ENCODE measurements at places on chromosomes 7 and 10. TPM values are rescaled to one million over a fixed set of nuclear protein-coding genes. Genes with fewer than 3 reads are reported as not detected.

The OR6V1 gene
- total RNA-seq: not detected

The RGS10 gene
- total RNA-seq: 29.9 TPM

The C1QL3 gene
- total RNA-seq: not detected

The INA gene
- 0.31 TPM for total RNA-seq

The MACROH2A2 gene
- 22.9 TPM for total RNA-seq

The CYP3A5 gene
- total RNA-seq: 5.3 TPM

The GCK gene
- total RNA-seq: not detected

The MKX gene
- total RNA-seq: 2.3 TPM

GRCh38 chr7:11605749-11606148, 226.2 kb downstream of the THSD7A start:
- peak; percentile 69 for ATAC-seq

- ATAC-seq: no peak
These were observed 118.1 kb downstream of the ANLN start for GRCh38 chr7:36507475-36508440.

GRCh38 chr10:132524443-132525285, 12.9 kb upstream of the INPP5A start:
- no peak for ATAC-seq

DNA sequence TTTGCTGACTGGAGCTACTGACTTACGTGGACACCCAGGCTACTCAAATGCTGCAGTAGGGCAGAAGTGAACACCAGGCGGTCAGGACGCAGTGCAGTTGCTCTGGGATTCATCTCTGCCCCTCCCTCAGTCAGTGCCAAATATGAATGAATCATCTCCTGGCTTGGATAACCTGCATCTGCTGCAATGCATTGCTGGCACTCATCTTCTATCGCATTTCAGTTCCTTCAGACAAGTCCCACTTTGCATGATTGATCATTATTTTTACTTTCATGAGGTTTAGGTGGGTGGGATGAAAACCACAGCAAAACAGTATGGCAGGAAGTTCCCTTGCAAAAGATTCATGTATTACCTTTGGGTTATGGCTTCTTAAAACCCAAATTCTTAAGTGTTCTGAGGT, 224.6 kb upstream of the NRP1 start:
- ATAC-seq: peak; percentile 70

DNA sequence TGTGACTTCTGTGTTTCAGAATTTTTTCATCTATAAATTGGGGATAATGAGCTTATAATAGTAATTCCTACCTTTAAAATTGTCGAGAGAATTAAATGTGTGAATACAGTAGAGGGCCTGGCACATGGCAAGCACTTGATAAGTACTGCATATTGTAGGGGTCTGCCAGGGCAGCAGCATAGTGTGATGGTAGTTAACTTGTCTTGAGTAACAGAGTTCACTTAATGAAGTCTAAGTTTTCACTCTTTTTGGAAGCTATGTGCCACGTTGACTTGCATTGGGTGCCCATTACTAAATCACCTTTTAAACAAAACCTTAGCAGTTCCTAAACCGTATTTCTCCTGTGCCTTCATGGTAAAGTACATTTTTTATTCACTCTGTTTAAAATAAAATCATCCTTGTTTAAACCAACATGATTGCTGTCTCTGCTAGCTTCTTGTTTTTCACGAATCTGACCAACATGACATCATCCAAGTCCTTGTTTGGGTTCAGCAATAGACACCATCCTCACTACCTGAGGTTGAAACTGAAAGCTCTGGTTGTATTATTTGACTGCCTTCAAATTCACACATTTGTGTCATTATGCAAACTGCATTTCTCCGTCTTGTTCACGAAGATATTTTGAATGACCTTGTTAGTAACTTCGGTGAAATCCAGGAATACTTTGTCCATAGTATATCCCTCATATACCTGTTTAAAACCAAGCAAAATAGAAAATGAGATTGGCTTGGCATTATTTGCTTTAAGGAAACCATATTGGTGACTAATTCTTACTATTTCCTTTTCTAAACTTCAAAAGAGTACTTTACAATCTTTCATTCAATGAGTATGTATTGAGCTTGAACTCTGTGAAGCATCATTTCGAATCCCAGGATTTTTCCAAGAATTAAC, 340.2 kb downstream of the SUGCT start:
- ATAC-seq: no peak

DNA sequence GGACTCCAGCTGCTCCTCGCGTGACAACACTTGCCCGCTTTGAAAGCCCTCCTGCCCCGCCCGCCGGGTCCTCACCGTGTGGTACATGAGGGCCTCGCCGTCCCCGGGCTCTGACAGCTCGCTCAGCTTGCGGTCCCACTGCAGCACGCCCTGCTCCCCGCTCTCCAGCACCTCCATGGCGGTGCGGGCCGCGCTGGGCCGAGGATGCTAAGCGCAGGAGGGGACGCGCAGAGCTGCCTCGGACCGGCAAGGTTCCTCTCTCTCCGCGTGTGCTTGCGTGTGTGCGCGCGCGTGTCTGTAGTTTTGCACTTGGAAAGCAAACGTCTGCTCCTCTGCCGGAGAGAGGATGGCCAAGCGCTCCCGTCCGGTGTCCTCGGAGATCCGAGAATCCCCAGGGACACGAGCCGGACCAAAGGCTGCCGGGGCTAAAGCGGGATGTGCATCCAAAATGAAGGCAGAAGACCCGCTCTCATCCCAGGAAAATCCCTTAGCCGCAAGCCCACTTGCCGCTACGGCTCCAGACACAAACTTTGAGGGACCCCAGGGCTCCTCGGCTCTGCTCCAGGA, at the start of gene CREB3L2:
Gene CREB3L2 (minus strand): TSS at position 558 of the 567 bp plus-strand sequence. CDS start 381 bp downstream, at position 177.
- ATAC-seq: peak; percentile 35

Data from gastroesophageal sphincter (tissue), 4 donors.